Neural crest cell (in vitro differentiated cells): ENCODE measurements at places on chromosomes 2 and 18. TPM values are rescaled to one million over a fixed set of nuclear protein-coding genes. Genes with fewer than 3 reads are reported as not detected.
A peak's percentile ranks its signal among the peaks of the same experiment; 100 is the strongest.

GRCh38 chr2:126809340-126809739 is 89.3 kb upstream of the TEX51 start:
- H3K36me3 ChIP-seq = no peaks in the 10 kb centered on the region
- no peaks in the 10 kb centered on the region for H3K27me3 ChIP-seq
- no peak overlapping the region for H3K4me3 ChIP-seq
- H3K4me1 ChIP-seq = peaks cover 11% of the 10 kb centered on the region
- no peak for DNase-seq

GRCh38 chr2:21234464-21235120 is 110.8 kb downstream of the TDRD15 start:
- no peaks in the 10 kb centered on the region for H3K36me3 ChIP-seq
- no peak overlapping the region for H3K4me3 ChIP-seq
- H3K27ac ChIP-seq = no peak overlapping the region
- DNase-seq = no peak

GRCh38 chr18:70319187-70319586 is 30.3 kb downstream of the SOCS6 start:
- H3K4me1 ChIP-seq = peaks cover 15% of the 10 kb centered on the region
- no peak overlapping the region for H3K27ac ChIP-seq
- no peaks in the 10 kb centered on the region for H3K27me3 ChIP-seq
- peaks cover 9% of the 10 kb centered on the region for H3K36me3 ChIP-seq
- DNase-seq = no peak

- no peak overlapping the region for H3K4me3 ChIP-seq
- peaks cover 4% of the 10 kb centered on the region for H3K36me3 ChIP-seq
- peaks cover 2% of the 10 kb centered on the region for H3K27me3 ChIP-seq
- no peaks in the 10 kb centered on the region for H3K4me1 ChIP-seq
Measured at GRCh38 chr2:9069543-9069942, 66.1 kb upstream of the MBOAT2 start.

GRCh38 chr2:218622606-218623365 is 15.1 kb downstream of the PLCD4 start:
- H3K4me3 ChIP-seq = no peak overlapping the region
- H3K4me1 ChIP-seq = no peaks in the 10 kb centered on the region
- H3K36me3 ChIP-seq = no peaks in the 10 kb centered on the region
- no peak overlapping the region for H3K27ac ChIP-seq
- H3K27me3 ChIP-seq = no peaks in the 10 kb centered on the region

GRCh38 chr2:181959508-181959907 is 26.1 kb upstream of the PPP1R1C start:
- no peaks in the 10 kb centered on the region for H3K27me3 ChIP-seq
- H3K4me1 ChIP-seq = peaks cover 4% of the 10 kb centered on the region
- DNase-seq = no peak

Gene CRYBA2
- total RNA-seq = not detected in 2 replicates

DNA sequence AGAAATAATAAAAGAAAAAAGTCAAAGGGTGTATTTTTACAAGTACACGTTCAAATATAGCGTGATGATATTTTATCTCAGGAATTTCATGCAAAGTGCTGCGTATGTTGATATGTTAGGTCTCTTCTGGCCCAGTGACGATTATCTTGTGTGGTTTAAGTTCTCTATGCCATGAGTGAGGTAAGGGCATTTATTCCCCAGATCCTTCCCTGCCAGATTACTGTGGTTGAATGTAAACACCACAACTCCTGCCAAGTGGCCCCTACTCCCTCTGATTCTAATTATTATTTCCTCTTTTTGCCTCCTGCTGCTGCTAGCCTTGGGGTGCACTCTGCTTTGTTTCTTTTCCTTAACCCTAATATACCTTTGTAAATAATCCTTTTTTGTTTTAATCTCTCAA is 12.2 kb downstream of the SCN2A start:
- no peak for DNase-seq
- no peaks in the 10 kb centered on the region for H3K4me1 ChIP-seq
- H3K4me3 ChIP-seq = no peak overlapping the region
- H3K36me3 ChIP-seq = no peaks in the 10 kb centered on the region
- no peaks in the 10 kb centered on the region for H3K27me3 ChIP-seq
- no peak overlapping the region for H3K27ac ChIP-seq

DNA sequence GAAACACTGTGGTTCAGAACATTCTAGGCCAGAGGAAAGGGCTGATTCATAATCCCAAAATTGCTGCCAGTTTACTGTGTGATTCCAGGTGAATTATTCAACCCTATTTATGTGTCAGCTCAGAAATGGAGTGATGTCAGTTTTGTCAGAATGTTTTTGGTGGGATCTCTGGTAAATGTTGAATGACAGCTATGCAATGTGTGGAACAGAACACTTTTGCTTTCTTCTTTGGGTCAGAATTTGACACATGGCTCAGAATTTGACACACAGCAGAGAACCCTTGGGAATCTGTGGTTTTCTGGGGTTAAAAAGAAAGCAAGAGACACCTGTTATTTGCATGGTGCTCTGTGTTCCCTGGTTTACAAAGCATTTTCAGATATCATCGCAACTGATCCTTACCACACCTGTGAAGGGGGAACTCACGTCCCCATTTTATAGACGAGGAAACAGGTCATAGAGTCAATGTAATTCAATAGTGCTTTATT is 1.6 kb upstream of the MTA3 start:
- H3K27me3 ChIP-seq = no peaks in the 10 kb centered on the region
- peaks cover 2% of the 10 kb centered on the region for H3K36me3 ChIP-seq
- H3K4me3 ChIP-seq = peak overlapping the region; percentile 91
- no peak for DNase-seq

DNA sequence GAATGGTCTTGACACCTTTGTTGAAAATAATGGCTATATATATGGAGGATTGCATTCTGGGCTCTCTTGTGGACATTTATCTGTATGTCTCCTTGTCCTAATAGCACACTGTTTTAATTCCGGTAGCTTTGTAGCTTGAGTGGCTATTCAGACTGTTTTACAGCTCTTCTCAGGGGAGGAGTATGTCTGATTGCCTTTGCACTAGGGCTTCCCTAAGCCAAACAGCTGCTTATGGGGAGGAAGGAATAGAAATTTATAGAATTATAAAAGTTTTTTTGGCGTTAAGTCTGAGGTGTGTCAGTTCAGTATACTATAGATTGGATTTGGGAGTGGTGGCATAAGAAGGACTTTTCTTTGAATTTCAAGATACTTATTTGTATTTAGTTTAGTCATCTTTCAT is 12.6 kb downstream of the SEH1L start:
- H3K4me1 ChIP-seq = no peaks in the 10 kb centered on the region
- H3K36me3 ChIP-seq = peaks cover 32% of the 10 kb centered on the region
- H3K27ac ChIP-seq = no peak overlapping the region
- no peak for DNase-seq

DNA sequence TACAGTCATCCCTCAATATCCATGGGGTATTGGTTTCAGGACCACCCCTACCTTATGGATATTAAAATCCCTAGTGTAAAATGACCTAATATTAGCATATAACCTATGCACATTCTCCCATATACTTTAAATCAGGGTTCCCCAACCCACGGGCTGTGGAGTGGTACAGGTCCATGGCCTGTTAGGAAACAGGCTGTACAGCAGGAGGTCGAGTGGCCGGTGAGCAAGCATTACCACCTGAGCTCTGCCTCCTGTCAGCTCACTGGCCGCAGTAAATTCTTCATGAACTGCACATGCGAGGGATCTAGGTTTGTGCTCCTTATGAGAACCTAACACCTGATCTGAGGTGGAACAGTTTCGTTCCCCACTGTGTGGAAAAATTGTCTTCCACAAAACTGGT is 73.8 kb downstream of the RIF1 start:
- no peaks in the 10 kb centered on the region for H3K4me1 ChIP-seq
- H3K27ac ChIP-seq = no peak overlapping the region
- no peak overlapping the region for H3K4me3 ChIP-seq
- no peak for DNase-seq
- H3K27me3 ChIP-seq = no peaks in the 10 kb centered on the region

Gene KCNJ3
- 0.05 TPM in 2 replicates for total RNA-seq

DNA sequence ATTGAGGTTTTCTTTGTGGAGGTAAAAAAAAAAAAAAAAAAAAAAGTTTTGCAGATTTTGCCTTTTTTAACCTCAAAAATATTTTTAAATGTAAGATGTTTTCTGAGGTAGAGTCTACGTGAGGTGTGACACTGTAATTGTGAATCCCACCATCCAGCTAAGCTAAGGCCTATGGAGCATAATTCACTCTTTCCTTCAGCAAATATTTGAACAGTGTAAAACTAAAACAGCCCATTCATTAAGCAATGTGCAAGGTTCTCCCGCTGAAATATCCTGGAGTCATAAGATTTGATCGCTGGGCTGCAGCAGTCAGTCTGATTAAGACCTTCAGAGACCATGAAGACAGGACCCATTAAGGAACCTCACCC is 105.1 kb downstream of the HNRNPLL start:
- H3K27ac ChIP-seq = no peak overlapping the region
- peaks cover 2% of the 10 kb centered on the region for H3K36me3 ChIP-seq
- no peak overlapping the region for H3K4me3 ChIP-seq

Gene MEP1B
- total RNA-seq = not detected in 2 replicates

GRCh38 chr2:89763581-89764485 is 1072.4 kb downstream of the RPIA start:
- DNase-seq = no peak
- no peak overlapping the region for H3K4me3 ChIP-seq
- H3K36me3 ChIP-seq = peaks cover 27% of the 10 kb centered on the region
- no peaks in the 10 kb centered on the region for H3K4me1 ChIP-seq
- H3K27ac ChIP-seq = no peak overlapping the region

Gene TFPI
- 7.0 and 8.0 TPM in 2 replicates for total RNA-seq

GRCh38 chr2:64640153-64641044 is 13.3 kb downstream of the SERTAD2 start:
- H3K4me1 ChIP-seq = peaks cover 94% of the 10 kb centered on the region
- no peaks in the 10 kb centered on the region for H3K27me3 ChIP-seq
- H3K4me3 ChIP-seq = peak overlapping the region; percentile 70
- no peak for DNase-seq

DNA sequence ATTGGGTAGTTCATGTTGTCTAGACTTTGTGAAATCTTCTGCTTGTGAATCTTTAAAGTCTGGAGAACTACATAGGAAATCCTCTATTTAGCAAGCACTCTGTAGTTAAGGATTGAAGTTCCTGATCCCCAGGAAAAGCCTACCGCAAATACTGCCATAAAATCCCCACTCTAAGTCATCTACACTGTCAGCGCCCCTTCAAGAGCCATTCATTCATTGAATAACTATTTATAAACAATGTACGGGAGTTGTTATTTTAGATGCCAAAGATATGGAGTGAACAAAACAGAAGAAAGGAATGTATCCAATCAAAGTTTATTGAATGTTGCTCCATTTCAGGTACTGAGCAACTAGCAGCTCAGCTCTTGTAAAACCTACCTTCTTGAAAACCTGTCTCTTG is 36.5 kb upstream of the SLC39A10 start:
- H3K36me3 ChIP-seq = no peaks in the 10 kb centered on the region
- no peak for DNase-seq
- H3K4me3 ChIP-seq = no peak overlapping the region
- no peak overlapping the region for H3K27ac ChIP-seq

GRCh38 chr2:158459161-158460003 is 2.6 kb downstream of the PKP4 start:
- peaks cover 7% of the 10 kb centered on the region for H3K27me3 ChIP-seq
- peaks cover 28% of the 10 kb centered on the region for H3K4me1 ChIP-seq
- no peak for DNase-seq
- H3K27ac ChIP-seq = no peak overlapping the region

- no peaks in the 10 kb centered on the region for H3K4me1 ChIP-seq
- H3K4me3 ChIP-seq = no peak overlapping the region
- no peaks in the 10 kb centered on the region for H3K27me3 ChIP-seq
Measured at GRCh38 chr2:81903534-81903933, 1599.0 kb upstream of the LRRTM1 start.

GRCh38 chr2:12543978-12544558 is 172.7 kb upstream of the TRIB2 start:
- H3K27ac ChIP-seq = no peak overlapping the region
- H3K36me3 ChIP-seq = no peaks in the 10 kb centered on the region
- H3K4me1 ChIP-seq = no peaks in the 10 kb centered on the region
- no peak for DNase-seq
- H3K4me3 ChIP-seq = no peak overlapping the region
- H3K27me3 ChIP-seq = no peaks in the 10 kb centered on the region

Gene TMEM214
- 54.0 and 55.2 TPM in 2 replicates for total RNA-seq

GRCh38 chr2:91477731-91478672 is 2786.5 kb downstream of the RPIA start:
- H3K4me1 ChIP-seq = no peaks in the 10 kb centered on the region
- H3K36me3 ChIP-seq = peaks cover 7% of the 10 kb centered on the region
- H3K4me3 ChIP-seq = no peak overlapping the region
- peaks cover 6% of the 10 kb centered on the region for H3K27me3 ChIP-seq

- no peak overlapping the region for H3K27ac ChIP-seq
- H3K36me3 ChIP-seq = no peaks in the 10 kb centered on the region
- no peak for DNase-seq
- H3K4me3 ChIP-seq = no peak overlapping the region
- peaks cover 13% of the 10 kb centered on the region for H3K4me1 ChIP-seq
Measured at GRCh38 chr2:236511266-236511665, 58.4 kb upstream of the ACKR3 start.

Gene RBM44
- 0.42 and 0.50 TPM in 2 replicates for total RNA-seq

Gene THSD7B
- total RNA-seq = 0.16 and 0.19 TPM in 2 replicates

DNA sequence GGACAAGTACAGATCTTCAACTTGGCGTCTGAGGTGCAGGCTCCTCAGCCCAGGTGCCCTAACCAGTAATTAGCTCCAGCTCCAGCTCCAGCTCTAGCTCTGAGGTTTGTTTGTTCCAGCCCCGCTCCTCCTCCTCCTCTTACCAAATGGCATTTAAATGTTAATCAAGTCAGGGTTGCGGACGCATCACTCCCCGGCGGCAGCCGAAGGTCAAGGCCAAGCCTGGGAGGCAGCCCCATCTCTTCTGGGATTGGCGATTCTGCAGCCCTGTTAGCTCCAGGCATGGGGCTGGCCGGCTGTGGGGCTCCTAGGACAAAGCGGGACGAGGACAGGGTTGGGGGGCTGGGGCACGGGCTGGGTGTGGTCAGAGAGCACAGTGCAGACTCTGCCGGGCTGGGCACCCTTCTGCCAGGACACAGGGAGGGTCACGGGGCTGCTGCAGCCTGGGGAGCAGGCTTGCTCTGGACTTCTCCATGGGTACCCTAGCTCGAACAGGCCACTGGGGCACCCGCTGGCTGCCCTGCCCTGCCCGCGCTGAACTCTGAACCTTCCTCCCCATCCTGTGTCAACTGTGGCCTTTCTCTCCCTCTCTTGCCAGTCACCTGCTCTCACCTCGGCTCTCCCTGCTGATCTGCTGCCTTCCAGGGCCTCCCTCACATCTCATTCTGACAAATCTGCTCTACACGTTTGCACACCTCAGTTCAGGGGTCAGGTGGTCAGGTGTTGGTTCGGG is 203.3 kb downstream of the CELF4 start:
- DNase-seq = peak; percentile 6
- H3K27ac ChIP-seq = no peak overlapping the region
- H3K36me3 ChIP-seq = no peaks in the 10 kb centered on the region

DNA sequence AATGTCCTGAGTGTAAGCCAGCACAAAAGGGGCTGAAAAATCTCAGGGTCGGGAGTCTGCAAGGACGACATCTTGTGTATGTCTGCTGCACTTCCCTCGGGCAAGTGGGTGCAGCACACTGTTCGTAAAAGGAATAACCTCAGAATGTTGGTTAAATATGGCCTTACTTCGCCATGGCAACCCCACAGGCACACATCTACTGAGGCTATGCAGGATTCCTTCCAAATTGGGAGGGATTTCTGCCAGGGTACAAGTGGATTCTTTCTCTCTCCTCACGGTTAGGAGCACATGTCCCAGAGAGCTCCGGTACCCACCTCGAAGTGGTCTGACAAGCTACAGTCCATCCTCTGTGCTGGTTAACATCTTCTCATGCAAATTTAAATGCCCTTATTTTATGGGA is 277.7 kb upstream of the PXDN start:
- no peaks in the 10 kb centered on the region for H3K36me3 ChIP-seq
- DNase-seq = no peak
- no peak overlapping the region for H3K4me3 ChIP-seq
